Endothelial cell (in vitro differentiated cells): ENCODE measurements at places on chromosomes 16 and 17. TPM values are rescaled to one million over a fixed set of nuclear protein-coding genes. Genes with fewer than 3 reads are reported as not detected.

Gene CDK3
- 8.4 TPM for total RNA-seq

DNA sequence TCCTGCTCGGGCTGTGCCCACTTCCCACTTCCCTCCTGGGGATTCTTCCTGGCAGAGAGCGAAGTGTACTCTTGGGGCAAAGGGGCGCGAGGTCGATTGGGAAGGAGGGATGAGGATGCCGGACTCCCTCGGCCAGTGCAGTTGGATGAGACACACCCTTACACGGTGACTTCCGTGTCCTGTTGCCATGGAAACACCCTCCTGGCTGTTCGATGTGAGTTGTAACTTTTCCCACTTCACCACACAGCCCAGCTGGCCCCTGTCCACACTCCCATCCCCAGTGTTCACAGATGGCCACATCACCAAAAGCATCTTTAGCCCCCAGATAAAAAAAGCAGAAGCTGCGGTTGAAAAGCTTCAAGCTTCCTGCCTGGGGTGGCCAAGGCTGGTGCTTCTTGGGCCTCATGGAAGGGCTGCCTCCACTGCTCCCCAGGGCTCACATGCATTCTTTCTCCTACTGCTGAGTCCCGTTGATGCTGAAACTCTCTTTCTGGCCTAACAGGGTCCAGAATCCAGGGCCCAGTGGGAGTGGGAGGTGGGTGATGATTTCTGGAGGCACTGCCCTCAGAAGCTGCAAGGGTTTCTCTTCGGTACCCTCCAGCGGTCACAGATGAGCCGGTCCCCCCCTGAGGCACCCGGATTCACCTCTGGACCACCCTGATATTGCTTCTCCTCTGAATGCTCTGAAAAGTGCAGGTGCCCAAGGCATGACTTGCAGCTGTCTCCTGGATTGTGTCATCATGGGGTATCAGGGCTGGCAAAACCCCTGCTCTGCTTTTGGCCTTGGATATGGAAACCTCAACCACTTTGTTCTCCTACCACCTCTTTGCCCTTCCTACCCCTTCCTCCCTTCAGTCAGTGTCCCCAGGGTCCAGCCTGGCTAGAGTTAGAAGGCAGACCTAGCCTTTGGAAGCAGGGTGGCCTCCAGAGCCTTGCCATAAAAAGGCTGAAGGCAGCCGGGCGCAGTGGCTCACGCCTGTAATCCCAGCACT, 2.2 kb upstream of the TRAF4 start:
- H3K27me3 ChIP-seq, result peaks cover 10% of the 10 kb centered on the region
- H3K4me1 ChIP-seq, result peaks cover 12% of the 10 kb centered on the region
- DNase-seq, result no peak
- peaks cover 10% of the 10 kb centered on the region for H3K36me3 ChIP-seq

DNA sequence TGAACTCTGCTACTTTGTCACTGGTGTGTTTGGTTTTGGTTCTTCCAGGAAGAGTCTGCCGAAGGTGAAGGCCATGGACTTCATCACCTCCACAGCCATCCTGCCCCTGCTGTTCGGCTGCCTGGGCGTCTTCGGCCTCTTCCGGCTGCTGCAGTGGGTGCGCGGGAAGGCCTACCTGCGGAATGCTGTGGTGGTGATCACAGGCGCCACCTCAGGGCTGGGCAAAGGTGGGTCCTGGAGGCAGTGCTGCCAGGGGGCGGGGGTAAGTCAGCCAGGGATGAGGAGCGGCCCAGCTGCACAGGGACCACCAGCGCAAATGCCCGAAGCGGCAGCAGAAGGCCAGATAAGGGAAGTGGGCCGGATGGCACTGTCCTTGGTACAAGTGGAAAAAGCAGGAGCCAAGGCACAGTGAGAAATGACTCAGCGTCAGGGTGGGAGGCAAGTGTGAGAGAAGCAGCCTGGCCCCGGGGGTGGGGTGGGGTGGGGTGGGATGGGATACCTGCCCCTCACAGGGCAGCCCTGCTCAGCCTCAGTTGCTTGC, 41.9 kb downstream of the TMEM11 start:
- peak overlapping the region; percentile 80 for H3K27ac ChIP-seq
- peaks cover 21% of the 10 kb centered on the region for H3K4me1 ChIP-seq
- DNase-seq, result no peak
- peaks cover 13% of the 10 kb centered on the region for H3K27me3 ChIP-seq
- no peak overlapping the region for H3K4me3 ChIP-seq
- H3K36me3 ChIP-seq, result peaks cover 6% of the 10 kb centered on the region

GRCh38 chr17:58679263-58680037, 12.4 kb downstream of the TEX14 start:
- no peaks in the 10 kb centered on the region for H3K36me3 ChIP-seq
- H3K4me1 ChIP-seq, result no peaks in the 10 kb centered on the region
- no peak for DNase-seq
- peaks cover 1% of the 10 kb centered on the region for H3K27me3 ChIP-seq
- no peak overlapping the region for H3K27ac ChIP-seq

DNA sequence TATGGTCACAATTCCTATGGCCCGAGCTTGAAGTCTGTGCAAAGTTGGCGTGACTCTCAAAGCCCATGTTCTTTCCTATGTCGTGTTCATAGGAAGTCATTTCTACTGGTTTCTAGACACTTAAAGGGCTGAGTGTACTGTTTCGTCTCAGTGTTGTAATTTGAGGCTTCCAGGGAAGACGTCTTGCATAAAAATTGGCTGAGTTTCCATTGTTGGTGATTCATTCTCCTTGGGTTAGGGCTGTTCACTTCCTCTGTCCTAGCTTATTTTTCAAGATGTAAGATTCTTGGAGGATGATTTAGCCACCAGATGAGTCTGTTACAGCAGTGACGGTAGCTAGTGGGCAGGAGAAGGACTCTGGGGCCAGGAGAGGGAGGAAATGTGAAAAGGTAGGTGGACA, 43.1 kb downstream of the PIK3R5 start:
- no peak overlapping the region for H3K4me3 ChIP-seq
- H3K4me1 ChIP-seq, result no peaks in the 10 kb centered on the region
- H3K27ac ChIP-seq, result no peak overlapping the region
- H3K27me3 ChIP-seq, result peaks cover 3% of the 10 kb centered on the region
- H3K36me3 ChIP-seq, result peaks cover 7% of the 10 kb centered on the region

DNA sequence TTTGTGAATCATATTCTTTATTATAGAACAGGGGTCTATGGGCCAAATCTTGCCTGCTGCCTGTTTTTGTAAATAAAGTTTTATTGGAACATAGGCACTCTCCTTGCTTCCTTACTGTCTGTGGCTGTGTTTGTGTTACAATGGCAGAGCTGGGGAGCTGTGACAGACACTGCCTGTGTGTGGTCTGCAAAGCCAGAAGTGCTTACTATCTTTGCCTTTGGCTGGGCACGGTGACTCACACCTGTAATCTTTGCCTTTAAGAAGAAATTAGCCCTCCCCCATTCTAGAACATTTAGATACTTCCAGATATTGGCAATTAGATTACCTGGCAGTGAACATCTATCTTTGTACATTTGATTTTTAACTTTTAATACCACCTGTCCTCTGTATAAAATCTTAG, 308.3 kb downstream of the FOXL1 start:
- no peak overlapping the region for H3K27ac ChIP-seq
- no peak overlapping the region for H3K4me3 ChIP-seq
- no peaks in the 10 kb centered on the region for H3K36me3 ChIP-seq
- no peak for DNase-seq
